Lung microvascular endothelial cell (primary cell): ENCODE measurements at places on chromosomes 5 and 9. TPM values are rescaled to one million over a fixed set of nuclear protein-coding genes. Genes with fewer than 3 reads are reported as not detected.

The LCN15 gene
- total RNA-seq: 0.22 TPM in 1 of 2 replicates, not detected in the other

The PCDHB9 gene
- 0.22 and 0.40 TPM in 2 replicates for total RNA-seq

The PTGS1 gene
- total RNA-seq: 1.4 and 1.5 TPM in 2 replicates

The TMC1 gene
- 0.20 and 0.22 TPM in 2 replicates for total RNA-seq

The SLC25A2 gene
- total RNA-seq: under 0.01 and 0.20 TPM in 2 replicates

The PCDHB8 gene
- 0.40 and 0.44 TPM in 2 replicates for total RNA-seq

The MAP3K1 gene
- total RNA-seq: 21.4 and 48.2 TPM in 2 replicates

The FBP2 gene
- not detected in 2 replicates for total RNA-seq

- DNase-seq: peak; percentile 56
Measured at GRCh38 chr5:67149951-67150523, 46.6 kb downstream of the CD180 start.

GRCh38 chr9:138101444-138102234 lies 224.1 kb downstream of the CACNA1B start:
- no peak for DNase-seq

GRCh38 chr5:82885627-82886389 lies 191.4 kb downstream of the TMEM167A start:
- DNase-seq: no peak

GRCh38 chr5:43191740-43192557 lies at the start of gene NIM1K:
TSS of gene NIM1K (plus strand) at chr5:43192225. CDS start at chr5:43245776, 53,551 bp downstream.
- DNase-seq: no peak

DNA sequence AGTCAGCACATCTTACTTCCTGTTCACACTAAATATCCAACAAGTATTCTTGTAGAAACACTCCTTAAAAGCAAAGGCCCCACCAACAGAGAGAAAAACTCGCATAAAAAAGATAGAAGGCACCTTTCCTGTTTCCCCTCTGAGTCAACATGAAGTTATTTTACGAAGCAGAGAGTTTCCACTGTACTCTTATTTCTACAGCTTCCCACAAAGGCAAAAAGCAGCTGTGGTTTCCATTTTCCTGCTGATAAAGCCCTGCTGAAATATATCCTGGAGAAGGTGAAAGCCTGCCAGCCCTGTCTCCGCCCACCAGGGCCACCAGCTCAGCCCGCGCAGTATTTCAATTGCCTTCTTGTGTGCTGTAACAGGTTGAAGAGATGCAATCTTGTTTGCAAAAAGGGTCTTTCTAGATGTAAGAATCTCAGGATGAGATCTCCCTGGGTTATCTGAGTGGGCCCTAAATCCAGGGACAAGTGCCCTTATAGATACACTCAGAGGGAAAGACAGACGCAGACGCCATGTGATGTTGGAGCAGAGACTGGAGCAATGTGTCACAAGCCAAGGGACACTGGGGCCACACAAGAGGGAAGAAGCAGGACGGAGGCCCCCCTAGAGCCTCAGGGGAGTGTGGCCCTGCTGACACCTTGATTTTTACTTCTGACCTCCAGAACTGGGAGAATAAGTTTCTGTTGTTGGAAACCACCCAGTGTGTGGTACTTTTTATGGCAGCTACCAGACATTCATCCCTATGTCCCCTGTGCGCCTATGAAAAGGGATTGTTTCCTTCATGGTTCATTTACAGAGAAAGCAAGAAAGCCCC lies 19.9 kb downstream of the SEMA4D start:
- peak; percentile 85 for DNase-seq

DNA sequence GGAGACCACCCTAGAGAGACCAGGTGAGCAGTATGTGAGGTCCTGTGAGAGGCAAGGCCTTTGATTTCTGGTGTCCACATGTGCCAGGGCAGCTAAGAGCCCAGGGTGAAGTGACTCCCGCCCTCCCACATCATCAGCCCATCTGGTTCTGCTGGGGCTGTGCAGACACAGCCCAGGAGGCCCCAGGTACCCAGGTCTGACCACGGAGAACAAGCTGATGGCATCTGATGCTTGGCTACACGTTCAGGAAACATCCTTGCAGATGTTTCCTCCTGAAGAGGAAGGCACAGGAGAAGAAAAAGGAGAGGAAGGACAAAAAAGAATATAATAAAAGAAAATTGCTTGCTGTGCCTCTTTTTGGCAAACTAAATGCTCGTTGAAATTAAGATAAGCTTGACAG lies 225.8 kb downstream of the PAX5 start:
- no peak for DNase-seq

DNA sequence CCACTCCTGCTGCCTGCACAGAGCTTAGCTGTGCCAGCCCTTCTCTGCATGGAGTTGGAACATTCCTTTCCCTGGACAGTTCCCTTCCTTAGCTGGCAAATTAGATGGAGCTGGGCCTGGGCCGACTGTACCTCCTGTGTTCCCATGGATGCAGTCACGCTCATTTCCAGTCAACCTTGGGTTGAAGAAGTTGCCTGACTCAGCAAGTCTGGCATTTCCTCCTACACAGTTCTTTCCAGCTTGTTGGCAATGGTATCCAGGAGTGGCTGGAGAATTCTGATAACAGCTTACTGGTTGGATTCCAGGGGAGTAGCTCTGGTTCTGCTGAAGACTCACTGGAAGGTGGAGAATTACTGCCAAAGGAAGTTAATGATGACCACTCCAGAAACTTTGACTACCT lies 9.2 kb upstream of the TAF1L start:
- peak; percentile 97 for DNase-seq

- DNase-seq: no peak
Measured at GRCh38 chr9:138116521-138116920, 238.9 kb downstream of the CACNA1B start.

- DNase-seq: no peak
Measured at GRCh38 chr5:81408496-81408895, 14.6 kb upstream of the ACOT12 start.

- DNase-seq: peak; percentile 69
Measured at GRCh38 chr5:93151121-93151520, 429.9 kb downstream of the NR2F1-AS1 start.

DNA sequence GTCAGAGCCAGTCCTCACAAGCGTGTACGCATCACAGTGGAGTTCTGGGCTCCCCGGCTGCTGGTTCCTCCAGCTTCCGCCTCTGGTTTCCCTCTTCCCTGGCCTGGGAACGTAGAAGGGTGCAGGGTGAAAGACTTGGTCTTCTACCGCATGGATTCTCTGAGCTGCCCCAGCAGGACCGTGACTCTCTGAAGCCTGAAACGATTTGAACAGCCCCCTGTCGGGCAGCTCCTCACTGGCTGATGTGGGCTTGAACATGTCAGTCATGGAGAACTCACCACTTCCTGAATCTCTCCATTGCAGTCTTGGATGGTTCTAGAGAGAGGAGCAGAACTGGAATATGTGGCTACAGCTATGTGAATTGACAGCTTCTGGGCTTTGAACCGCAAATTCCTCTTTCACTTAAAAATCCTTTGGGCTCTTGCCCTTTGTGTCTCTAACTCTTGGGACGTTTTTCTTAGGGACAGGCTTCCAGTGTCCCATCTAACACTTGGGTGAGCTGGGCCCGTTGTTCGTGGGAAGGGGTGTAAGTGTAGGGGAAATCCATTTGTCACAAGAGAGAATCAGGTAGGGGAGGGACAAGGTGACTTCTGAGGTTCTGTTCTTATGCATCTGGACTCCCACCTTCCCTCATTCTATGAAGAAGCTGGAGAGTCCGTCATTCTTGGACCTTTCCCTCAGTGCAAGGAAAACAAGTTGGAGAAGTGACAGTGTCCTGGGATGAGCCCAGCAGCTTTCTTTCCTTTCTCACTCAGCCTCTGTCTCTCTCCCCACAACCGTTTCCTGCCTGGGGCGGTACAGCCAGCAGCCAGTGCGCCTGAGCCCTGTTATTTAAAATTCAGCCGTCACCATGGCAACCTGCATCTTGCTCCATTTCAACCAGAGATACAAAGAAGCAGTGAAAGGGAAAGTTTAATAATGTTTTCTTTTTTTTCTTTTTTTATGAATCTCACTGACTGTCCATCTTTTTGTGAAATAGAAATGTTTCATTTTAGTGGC lies 84.7 kb downstream of the PTTG1 start:
- DNase-seq: peak; percentile 74

- DNase-seq: no peak
Measured at GRCh38 chr9:120065151-120065550, 514.8 kb downstream of the CDK5RAP2 start.

DNA sequence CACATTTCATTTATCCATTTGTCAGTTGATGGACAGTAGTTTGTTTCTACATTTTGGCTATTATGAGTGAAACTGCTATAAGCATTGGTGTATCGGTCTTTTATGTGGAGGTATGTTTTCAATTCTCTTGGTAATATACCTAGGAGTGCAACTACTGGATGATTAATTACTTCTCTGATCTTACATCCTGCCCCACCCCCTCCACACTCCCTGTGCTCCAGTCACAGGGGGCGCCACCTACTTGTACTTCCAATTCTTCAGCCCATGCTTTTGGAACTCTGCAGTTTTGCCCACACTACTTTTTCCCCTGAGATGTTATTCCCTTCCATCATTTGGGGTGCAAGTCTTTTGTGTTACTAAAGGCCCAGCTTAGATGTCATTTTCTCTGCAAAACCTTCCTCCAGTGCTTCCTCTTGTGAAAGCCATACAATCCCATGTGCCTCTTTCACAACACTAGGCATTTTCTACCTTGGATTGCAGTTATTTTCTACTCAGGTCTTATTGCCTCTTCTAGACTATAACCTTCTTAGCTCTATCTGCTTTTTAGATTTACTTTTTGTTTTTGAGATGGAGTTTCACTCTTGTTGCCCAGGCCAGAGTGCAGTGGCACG lies 42.1 kb downstream of the SEC61B start:
- DNase-seq: peak; percentile 38
